ENCODE measurements at places on chromosomes 2 and 18.

DNA sequence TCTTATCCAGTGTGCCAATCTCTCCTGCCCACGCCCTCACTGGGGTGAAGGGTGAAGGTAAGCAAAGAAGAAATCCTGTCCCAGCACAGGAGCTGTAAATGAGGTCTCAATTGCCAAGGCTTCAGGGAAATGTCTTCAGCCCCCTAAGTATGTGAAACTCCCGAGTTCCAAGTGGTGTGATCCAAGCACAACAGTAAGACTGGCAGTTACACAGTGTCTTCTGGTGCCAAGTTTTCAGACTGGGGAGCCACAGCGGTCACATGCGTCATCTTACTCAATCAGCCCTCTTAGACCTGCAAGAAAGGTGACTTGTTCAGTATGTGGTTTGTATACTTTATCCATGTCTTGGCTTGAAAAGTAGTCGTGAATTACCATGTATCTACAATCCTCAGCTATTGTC lies 55.0 kb upstream of the SPRED2 start:
- no peak for DNase-seq

DNA sequence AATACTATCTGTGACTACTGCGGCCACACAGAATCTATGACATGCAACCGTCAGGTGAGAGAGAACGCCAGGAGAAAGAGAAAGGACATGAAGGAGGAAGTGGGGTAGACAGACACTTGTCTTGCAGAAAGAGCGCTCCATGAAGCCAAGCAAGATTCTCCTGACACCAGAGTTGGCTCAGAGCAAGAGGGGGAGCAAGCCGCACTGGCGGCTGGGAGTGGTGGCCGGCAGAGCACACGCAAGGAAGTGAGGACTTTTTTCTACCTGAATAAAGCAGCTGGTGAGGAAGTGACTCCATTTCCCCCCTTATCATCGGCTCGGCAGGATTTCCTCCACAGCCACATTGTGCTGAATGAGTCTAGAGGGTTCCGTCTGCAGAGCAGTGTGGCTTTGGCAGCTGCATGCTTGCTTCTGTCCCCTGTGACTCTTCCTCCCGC lies 181.6 kb downstream of the BCL2 start:
- no peak for DNase-seq

GRCh38 chr2:60954139-60954538 lies 63.4 kb upstream of the PEX13 start:
- no peak for DNase-seq

- no peak for DNase-seq
These were observed 240.2 kb downstream of the SH3BP4 start for GRCh38 chr2:235191978-235192377.

DNA sequence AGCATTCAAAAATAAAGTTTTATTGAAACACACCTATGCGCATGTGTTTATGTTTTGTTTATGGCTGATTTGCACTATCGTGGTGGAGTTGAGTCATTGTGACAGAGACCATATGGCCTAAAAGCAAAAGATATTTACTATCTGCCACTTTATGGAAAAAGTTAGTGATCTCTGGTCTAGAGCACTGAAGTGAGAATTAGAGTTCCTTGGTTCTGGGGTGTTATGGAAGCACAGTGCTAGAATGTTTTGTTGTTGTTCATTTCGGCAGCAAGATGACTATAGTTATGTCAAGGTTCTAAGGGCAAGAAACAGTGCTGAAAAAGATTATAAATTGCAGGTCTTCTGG lies 416.5 kb downstream of the SLC4A3 start:
- no peak for DNase-seq

GRCh38 chr2:10215393-10215935 lies 87.2 kb upstream of the HPCAL1 start:
- no peak for DNase-seq

GRCh38 chr2:237878-238277 lies 26.0 kb downstream of the SH3YL1 start:
- no peak for DNase-seq

GRCh38 chr2:226030788-226031646 lies 631.5 kb downstream of the NYAP2 start:
- no peak for DNase-seq

DNA sequence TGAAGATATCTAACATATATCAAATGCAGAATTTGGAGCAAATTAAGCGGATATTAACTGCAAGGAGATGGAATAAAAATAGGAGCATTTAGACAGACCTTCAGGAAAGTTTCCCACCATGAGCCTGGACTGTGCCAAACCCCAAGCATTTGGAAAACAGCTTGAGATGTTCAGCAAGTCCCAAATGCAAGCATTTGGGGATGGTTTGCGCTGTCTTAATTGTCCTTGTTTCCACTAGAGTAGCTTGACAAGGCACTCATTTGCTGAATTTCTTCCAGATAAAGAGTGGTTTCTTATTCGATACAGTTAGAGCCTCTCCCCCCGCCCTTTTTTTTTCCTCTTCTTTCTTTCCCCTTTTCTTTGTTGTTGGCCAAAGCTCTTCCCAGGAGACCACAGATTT lies 77.1 kb upstream of the CDC42EP3 start:
- no peak for DNase-seq
